ENCODE measurements at places on chromosomes 4 and X.

GRCh38 chr4:41050880-41051775 lies 163.2 kb downstream of the APBB2 start:
- no peak for DNase-seq

DNA sequence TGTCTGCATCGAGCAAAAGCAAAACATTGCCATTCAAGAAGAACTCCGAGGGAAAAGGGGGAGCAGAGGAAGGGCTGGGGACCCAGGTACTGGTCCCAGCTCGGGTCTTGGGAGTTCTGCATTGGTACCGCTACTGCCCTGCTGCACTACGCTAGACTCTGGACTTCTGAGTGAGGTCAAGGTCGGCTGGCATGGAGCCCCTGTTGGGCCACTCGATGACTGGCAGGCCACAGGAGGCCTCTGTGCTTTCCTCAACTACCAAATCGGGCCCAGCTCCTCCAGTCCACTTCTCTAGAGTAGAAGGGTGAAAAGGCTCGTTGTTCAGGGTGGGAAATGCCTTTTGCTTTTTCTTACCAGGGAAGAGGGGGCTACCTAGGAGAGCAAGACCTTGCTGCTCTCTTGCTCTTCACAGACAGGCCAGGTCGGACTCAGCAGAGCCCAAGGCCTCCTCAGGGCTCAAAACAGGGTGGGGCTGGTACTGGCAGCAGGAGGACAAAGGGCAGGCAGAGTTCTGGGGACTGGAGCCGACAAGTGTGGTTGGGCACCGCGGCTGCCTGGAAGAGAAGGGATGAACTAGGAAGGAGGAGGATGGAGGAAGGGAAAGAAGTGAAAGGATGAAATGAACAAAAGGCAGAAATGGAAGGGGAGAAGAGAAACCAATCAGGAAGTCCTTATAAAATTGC lies 8.9 kb upstream of the IRAK1 start:
- DNase-seq, result no peak

- DNase-seq, result no peak
Measured at GRCh38 chr4:70571772-70572171, 20.3 kb upstream of the AMBN start.

GRCh38 chr4:109164011-109164410 lies 138.4 kb downstream of the COL25A1 start:
- DNase-seq, result no peak

DNA sequence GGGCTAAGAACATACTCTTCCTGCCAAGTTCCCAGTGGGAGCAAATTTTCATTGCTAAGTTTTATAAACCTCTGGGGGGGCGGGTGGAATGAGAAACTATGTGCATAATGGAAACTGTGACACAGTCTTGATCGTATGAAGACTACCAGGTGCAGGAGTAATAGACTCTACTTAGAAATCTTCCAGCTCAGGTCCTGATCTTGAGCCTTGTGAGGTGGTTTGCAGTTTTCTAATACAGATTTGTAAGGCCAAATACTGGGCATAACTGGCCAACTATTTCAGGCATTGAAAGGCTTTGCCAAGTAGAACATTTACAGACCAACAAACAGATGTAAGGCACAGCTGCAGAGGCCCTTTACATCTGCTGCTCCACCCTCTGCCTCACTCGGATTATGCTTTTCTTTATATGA lies 89.7 kb upstream of the CBR4 start:
- no peak for DNase-seq

GRCh38 chrX:10117864-10118377 lies 38.9 kb upstream of the CLCN4 start:
- DNase-seq, result no peak

DNA sequence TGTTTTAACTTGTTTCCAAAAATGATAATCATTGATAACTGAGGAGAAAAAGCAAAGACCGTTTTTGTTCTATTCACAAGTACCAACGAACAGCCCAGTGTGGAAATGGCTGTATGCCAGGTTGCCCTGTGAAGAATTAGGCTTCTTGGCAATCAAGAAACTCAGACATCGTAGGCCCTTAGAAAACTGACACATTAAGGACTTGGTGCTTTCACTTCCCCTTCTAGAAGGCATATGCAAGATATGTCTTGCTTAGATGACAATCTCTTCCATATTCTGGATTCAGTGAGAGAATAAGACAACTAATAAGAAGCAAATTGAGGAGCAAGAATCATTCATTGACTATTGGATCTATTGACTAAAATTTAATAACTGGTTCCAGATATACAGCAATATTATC lies 56.6 kb downstream of the ANAPC10 start:
- no peak for DNase-seq

DNA sequence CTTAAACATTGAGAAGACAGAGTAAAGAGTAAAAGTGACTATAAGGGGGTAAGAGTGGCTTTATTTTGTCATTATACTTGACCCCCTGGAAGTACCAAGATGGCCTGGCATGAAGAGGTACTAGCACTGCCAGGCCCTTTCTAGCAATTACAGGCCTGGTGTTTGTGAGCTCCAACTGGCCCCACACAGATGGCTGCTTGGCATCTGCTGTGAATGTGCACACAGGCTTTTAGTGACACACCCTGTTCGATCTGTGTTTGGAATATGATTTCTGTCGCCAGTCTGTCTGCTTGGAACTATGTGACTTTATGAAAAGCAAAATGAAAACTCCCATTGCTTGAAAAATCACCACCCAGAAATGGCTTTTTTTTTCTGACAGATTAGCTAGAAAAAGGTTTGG lies 123.3 kb downstream of the CLCN4 start:
- no peak for DNase-seq

GRCh38 chr4:4853371-4853823 lies 6.1 kb upstream of the MSX1 start:
- DNase-seq, result no peak

DNA sequence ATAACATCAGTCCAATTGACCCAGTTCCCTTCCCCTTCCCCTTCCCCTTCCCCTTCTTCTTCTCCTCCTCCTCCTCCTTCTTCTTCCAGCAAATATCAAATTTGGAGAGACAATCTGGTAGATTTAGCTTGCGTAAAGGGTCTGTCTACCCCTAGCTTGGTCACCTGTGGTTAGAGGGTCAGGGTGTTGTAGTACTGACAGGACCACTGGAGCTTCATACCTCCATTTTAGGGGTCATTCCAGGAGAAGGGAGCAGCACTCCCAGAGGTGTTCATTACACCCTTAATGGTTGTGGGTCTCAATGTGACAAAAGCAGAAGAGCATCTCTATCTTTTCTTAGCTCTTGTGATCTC lies 3.7 kb upstream of the FGB start:
- no peak for DNase-seq

DNA sequence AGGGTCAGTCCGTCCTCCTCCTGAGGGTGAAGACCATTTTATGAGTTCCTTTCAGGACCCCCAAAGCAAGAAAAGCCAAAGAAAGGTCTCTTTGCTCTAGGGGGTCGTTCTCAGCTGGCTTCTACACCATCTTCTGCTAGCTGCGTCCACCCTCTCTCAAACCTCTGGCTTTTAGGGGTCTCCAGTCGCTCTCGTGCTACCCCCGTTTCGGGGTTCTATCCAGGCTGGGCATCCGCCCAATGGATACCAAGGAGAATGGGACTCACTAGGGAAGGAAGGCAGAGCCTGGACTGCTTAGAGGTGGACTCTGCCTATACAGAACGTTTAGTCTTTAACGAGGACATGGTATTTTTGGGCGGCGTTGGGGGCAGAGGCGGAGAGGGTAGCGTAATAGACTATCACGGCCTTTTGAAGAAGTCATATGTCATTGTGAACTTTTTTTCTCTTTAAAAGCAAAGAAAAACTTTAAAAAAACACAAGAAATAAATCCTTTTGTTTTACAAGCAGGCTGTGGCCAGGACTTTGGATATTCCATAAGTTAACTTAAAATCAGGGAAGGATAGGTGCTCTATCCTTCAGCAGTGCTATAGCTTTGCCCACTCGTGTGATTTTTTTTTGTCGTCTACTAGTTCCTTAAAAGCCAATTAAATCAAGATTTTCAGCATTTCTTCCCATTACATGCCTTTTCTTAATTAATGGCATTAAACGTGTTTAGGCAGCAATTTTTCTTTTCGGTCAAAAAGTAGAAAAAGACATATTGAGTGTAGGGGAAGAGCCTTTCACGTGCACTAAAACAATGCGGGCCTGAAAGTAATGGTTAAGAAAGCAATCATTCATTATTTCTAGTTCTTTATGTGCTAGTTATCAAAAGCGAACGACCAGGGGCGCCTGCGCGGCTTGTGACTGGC lies 7.2 kb upstream of the PITX2 start:
- no peak for DNase-seq

- no peak for DNase-seq
Measured at GRCh38 chr4:137156807-137157206, 375.5 kb downstream of the PCDH18 start.

DNA sequence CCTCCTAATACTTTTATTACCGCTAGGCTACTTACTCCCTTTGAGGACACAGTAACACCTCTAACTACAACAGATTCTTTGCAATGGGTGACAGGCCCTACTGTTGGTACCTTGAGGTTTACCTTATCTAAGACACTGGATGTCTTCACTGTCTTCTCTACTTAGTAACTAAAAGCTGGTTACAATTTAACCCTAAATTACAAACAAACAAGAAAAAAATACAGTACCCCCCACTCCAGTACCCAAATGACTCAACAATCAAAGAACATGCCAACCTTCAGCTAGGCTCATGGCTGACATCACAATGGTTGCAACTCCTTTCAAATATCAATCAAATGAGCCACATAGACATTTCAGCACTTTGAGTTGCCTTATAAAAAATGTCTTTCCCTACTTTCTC lies 198.0 kb downstream of the GUCY2F start:
- no peak for DNase-seq

- no peak for DNase-seq
Measured at GRCh38 chr4:48654015-48654664, 125.9 kb downstream of the FRYL start.

- no peak for DNase-seq
Measured at GRCh38 chr4:24240655-24241054, 343.7 kb downstream of the DHX15 start.

- DNase-seq, result no peak
Measured at GRCh38 chr4:106569146-106570031, 200.8 kb upstream of the GIMD1 start.

GRCh38 chr4:73683033-73683432 lies 57.3 kb upstream of the CXCL8 start:
- DNase-seq, result no peak

DNA sequence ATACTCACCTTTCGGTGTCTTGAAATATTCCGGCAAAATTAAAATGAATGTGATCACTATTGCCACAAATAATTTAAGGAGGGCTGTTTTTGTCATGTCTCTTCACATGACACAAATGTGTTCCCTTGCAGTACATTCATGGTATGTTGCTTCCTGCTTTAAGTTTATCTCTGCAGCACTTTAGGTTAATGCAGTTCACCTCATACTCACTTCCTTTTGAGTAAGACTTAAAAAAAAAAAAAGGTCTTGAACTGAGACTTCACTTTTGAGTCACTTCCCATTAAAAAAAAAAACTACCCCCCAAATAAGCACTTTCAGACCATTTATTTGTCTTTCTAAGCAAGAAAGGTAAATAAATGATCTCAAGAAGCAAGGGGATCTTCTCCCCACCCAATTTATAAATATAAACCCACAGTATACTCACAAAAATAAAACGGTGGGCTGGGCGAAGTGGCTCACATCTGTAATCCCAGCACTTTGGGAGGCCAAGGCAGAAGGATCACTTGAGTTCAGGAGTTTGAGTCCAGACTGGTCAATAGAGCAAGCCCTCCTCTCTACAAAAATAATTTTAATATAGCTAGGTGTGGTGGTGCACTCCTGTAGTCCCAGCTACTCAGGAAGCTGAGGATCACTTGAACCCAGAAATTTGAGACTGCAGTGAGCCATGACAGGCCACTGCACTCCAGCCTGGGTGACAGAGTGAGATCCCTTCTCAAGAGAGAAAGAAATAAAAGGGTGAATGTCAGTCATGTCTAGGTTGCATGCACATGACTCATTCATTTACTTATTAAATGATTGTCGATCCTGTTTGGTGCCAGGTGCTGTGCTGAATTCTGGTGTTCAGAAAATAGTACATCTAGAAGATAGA lies at the start of gene TMEM156:
TMEM156 (minus strand) TSS at position 192 of the 868 bp plus-strand sequence; CDS start at position 96, 96 bp downstream.
- no peak for DNase-seq

- no peak for DNase-seq
Measured at GRCh38 chrX:17814059-17814458, 47.0 kb downstream of the RAI2 start.

GRCh38 chr4:56414135-56414670 lies 21.2 kb downstream of the PPAT start:
- no peak for DNase-seq

DNA sequence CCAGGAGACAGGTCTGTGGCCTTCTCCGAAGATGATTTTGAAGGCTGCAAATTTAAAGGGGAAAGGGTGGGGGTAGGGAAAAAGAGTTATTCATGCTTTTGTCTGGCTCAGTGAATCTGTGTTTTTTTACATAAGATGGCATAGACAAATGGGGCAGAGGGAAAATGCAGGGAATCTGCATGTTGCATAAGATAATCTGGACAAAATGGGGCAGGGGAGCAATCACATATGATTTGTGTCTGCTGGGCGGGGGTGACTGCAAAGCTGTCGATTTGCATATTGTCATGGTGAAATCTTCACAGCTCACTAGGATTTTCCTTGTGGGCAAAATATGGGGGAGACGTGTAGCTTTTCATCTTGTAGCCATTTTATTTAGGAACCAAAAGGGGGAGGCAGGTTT lies 29.4 kb upstream of the GYG2 start:
- DNase-seq, result peak; percentile 15

DNA sequence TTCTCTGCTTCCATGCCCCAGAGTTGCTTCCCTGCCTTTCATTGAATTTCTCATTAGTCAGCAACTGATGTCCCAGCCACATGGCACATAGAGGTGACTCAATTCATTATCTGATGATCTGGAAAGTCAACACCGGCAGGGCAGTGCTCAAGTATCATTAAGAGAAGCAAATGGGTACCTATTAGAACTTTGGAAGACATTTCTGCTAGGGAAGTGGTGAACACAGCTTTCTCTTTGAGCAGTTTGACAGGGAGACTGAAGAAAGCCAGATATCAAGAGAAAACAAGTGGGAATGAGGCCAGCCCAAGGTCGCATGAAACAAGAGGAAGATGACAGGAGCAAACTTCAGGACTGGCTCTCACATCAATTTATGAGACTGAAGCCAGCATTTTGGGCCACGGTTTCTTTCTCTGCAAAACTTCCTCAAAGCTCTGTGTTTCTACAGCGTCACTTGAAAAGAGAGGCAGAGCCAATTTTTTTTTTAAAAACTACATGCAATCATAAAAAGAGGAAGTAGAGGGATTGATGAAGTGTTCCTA lies 108.3 kb upstream of the RPS6KA3 start:
- DNase-seq, result no peak

GRCh38 chr4:94345969-94346368 lies 3.3 kb upstream of the HPGDS start:
- no peak for DNase-seq

- no peak for DNase-seq
Measured at GRCh38 chr4:52037689-52038102, 403 bp downstream of the SGCB start.

GRCh38 chrX:16699389-16699788 lies 13.1 kb downstream of the CTPS2 start:
- DNase-seq, result no peak

- DNase-seq, result no peak
Measured at GRCh38 chrX:11401966-11402365, 108.8 kb downstream of the AMELX start.
